ENCODE measurements at places on chromosomes 7 and 10. TPM values are rescaled to one million over a fixed set of nuclear protein-coding genes. Genes with fewer than 3 reads are reported as not detected.

SLC18A2 gene
- total RNA-seq = 0.81 TPM

ADCK2 gene
- total RNA-seq = 16.1 TPM

PKD1L1 gene
- total RNA-seq = 0.90 TPM

ECD gene
- total RNA-seq = 23.3 TPM

WEE2 gene
- not detected for total RNA-seq

AKR1E2 gene
- total RNA-seq = 12.0 TPM

UNC5B gene
- 7.1 TPM for total RNA-seq

SGCE gene
- total RNA-seq = 59.4 TPM

CCDC146 gene
- 12.7 TPM for total RNA-seq

SSBP1 gene
- total RNA-seq = 69.4 TPM

FOXI2 gene
- 0.14 TPM for total RNA-seq

KIN gene
- total RNA-seq = 11.1 TPM

CALML3 gene
- not detected for total RNA-seq

AGAP4 gene
- total RNA-seq = 11.7 TPM

TMEM139 gene
- total RNA-seq = not detected

PIP gene
- total RNA-seq = not detected

PLCE1 gene
- 2.5 TPM for total RNA-seq

CFAP69 gene
- 13.0 TPM for total RNA-seq

PNLIPRP3 gene
- not detected for total RNA-seq

LBX1 gene
- not detected for total RNA-seq

STOX1 gene
- total RNA-seq = 0.32 TPM

ERVW-1 gene
- not detected for total RNA-seq

PHKG1 gene
- 3.8 TPM for total RNA-seq

CYP2C19 gene
- total RNA-seq = 0.10 TPM

VAX1 gene
- not detected for total RNA-seq

GNAI1 gene
- total RNA-seq = 36.1 TPM

PLAU gene
- 36.7 TPM for total RNA-seq

PRSS37 gene
- not detected for total RNA-seq

TRIM8 gene
- 122 TPM for total RNA-seq

AMPH gene
- total RNA-seq = 10.0 TPM

SMO gene
- 8.5 TPM for total RNA-seq

EEF1AKMT2 gene
- 15.3 TPM for total RNA-seq

CCDC186 gene
- 17.7 TPM for total RNA-seq

RFC2 gene
- 12.8 TPM for total RNA-seq

CUZD1 gene
- total RNA-seq = 0.48 TPM

OR9A2 gene
- not detected for total RNA-seq

TBC1D12 gene
- total RNA-seq = 12.0 TPM

TEX47 gene
- not detected for total RNA-seq

IGFBP3 gene
- 147 TPM for total RNA-seq

TMEM176A gene
- 47.2 TPM for total RNA-seq

RSPH10B gene
- not detected for total RNA-seq
